Bronchial epithelial cell (primary cell): ENCODE measurements at places on chromosomes 1 and 21. TPM values are rescaled to one million over a fixed set of nuclear protein-coding genes. Genes with fewer than 3 reads are reported as not detected.
A peak's percentile ranks its signal among the peaks of the same experiment; 100 is the strongest.

DNA sequence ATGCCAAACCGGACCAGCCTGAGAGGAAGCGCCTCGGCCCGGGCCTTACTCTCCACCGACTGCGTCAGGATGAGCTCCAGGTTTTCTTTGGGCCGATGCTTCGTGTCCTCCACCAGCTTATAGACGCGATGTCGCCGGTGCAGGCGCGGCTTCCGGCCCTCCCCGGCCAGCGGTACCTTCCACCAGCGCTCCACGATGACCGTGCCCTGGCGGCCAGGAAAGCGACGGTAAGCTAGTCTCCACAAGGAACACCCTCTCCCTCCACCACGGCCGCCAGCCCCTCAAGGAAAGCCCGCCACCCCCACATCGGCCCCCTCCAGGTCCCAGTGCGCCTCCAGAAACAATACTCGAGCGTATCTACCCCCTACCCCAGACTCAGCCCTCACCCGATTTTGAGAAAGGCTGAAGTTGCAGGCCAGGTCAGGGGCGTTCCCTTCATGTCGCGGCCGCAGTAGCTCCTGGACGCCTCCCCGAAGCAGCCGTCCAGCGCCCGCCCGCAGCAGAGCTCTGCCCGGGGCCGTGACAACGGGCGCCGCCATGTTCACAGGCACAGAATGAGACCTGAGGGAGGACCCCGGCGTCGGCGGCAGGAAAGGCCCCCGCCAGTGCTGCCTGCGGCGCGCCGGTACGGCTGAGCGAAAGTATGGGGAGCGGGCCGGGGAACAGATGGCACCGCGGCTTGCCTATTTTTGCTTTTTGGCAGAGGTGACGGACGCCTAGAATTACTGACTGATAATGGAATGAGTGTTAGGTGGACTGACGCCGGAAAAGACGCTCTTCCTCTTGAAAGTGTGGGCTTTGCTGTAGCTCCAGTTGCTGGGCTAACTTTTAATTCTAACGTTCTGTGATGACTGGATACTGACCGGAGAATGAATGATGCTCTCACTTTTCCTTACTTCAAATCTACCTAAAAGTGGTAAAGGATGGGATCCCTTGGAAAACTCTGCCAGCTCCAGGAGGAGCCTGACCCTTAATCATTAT lies at the start of gene MRPL9:
MRPL9 (minus strand) TSS at position 556 of the 981 bp plus-strand sequence; CDS start at position 539, 17 bp downstream.
- peak; percentile 48 for DNase-seq

DNA sequence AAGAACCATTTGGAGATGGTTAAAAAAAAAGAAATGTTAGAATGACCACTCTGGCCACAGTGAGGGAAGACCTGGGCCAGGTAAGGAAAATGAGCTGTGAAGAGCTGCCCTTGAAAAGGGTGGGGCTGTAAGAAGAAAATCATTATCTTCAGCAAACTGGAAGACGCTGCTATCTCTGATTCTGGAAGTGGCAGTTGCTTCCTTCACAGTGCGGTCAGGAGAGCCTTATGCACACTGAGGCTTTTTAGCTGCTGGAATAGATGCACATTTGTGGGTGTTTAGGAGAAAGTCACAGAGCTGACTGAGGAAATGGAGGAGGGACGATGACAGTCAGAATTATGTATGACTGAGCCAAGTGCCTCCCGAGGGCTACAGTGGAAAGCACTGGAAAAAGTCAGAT lies 91.6 kb downstream of the TBX19 start:
- DNase-seq, result no peak

DNA sequence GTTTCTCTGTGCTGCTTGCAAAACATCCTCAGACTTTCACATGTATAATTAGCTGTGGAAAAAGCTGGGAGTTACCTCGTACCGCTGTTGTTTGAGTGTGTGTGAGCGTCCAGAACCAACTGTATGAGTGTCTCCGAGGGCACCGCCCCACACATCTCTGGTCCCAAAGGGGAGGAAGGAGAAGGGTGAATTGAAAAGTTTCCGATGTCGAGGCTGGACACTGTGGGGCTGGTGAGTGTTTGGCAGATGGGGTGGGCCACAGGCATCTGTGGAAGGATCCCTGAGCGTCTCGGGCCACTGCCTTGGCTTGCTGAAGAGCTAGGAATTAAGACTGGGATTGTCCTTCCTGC lies 1.2 kb downstream of the ATP2B4 start:
- peak; percentile 51 for DNase-seq

DNA sequence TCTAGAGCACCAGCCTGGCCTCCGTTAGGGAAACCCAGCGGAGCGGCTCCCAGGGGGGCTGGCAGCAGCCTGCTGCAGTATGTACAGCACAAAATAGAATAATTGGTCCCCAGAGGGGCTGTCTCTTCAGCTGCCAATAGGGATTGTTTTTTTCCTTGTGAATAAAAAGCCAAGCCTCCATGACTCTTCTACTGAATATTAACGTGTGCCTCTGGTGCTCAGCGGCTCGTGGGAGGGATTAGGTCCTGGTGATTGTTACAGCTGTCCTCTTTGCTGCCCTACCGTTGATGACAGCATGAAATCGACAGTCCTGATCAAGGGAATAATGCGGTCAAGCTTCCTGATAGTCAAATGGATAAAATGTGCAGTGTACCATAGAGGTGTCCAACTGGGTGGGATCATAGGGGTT lies 190.7 kb upstream of the RUNX1 start:
- no peak for DNase-seq

PRKAA2 gene
- total RNA-seq, result 2.1 and 4.0 TPM in 2 replicates

DISP3 gene
- total RNA-seq, result not detected in 2 replicates
